ENCODE measurements at places on chromosomes 2 and 18.

DNA sequence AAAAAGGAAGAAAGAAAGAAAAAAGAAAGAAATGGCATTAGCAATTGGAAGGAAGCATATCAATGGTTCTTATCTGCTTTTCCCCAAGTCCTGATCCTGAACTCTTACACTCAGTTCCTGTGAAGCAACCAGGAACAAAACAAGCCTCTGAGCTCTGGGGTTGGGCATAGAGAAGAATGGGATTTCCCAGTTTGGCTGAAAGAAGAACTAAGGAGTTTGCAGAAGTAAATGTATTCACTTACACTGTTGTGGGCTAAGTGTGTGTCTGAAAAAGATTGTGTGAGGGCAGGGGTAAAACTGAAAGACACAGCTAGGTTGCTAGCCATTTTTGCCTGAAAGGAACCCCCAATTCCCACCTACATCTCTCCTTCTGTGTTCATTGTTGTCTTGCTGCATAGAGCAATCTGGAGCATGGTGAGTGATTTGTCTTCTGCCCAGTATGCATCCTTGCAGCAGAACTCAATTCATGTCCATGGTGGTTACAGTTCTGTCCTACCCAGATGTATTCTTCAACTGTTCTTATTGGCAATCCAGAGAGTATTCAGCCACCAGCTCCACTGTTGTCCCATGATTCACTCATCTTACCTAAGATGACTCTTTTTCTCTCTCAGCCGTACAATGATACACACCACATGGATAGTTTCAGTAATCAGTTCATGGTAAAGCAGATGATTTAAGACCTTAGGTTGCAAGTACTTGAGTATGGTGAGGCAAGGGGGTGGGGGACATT lies 348.7 kb downstream of the ARHGAP15 start:
- DNase-seq: no peak

- DNase-seq: no peak
These were observed 187.8 kb upstream of the FAM98A start for GRCh38 chr2:33786881-33787280.

GRCh38 chr2:206020171-206020570 lies 65.8 kb downstream of the INO80D start:
- no peak for DNase-seq

GRCh38 chr18:74563999-74564398 lies 29.7 kb downstream of the CNDP1 start:
- DNase-seq: no peak

DNA sequence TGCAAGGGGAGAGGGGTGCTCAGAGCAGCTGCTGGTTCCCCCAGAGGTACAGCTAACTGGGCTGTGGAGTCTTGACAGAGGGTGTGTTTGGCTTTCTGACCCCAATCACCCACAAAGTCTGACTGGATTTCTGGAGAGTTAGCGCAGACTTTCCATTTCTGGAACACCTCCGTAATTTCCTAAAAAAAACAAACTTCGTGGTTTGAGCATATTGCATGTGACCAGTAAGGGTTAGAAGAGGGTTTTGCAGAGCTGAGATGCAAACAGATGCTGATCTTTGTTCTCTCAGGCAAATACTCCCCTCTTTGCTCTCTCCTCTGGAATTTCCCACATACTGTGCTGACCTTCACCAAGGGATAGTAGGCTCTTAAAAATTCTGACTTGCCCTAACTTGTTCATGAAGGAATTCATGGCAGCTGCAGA lies 44.5 kb upstream of the TMEM247 start:
- no peak for DNase-seq

DNA sequence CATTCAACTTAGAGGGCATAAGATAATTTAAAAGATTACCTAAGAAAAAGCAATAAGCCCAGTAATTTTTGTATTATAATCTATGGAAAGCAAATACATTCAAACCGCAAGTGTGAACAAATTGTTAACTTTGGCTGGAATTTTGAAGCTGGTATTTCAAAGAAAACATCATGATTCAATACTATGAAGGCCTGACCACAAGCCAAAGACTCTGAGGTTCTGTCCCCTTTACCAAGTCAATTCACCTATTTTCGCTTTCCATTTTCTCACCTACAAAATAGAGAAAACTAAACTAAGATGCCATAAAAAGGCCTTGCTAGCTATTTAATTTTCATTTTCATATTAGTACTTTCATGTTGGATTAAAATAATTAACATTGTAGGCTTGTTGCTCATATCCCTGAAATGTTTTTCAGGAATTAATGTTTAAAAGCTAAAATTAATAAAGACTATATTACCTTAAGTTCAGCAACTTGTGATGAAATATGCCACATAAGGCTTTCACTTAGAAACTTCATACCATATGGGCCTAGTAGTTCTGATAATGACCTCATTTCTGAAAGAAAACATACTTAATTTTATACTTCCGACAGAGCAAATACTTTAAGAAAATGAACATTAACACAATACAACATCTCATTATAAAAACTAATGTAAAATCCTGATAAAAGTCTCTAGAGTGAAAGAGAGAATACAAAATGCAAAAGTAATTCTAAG lies 85.7 kb upstream of the FRZB start:
- DNase-seq: no peak

DNA sequence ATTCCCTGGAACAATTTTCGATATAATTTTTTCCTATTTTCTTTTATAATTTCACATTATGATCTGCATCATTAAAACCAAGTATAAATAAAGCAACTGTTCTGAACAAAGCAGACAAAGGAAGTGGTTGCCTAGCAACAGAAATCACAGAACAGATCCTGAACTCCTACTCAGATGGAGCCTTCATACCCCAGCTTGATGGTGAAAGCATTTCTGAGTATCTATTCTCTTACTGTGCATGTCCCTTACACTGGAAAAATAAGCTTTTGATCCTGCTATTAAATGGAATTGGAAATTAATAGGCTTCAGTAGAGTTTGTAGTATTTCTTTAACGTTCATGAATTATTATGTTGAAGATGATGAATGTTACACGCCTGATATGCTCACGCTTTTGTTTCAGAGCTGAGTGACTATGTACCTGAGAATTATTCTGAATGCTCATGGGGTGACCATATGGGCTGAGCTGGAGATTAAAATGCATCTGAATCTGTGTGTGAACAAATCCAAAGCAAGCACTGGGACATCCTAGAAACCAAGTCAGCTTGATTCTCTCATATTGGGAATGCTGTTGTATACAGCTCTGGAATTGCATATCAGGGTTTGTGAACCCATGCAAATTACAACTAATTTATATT lies 254.0 kb downstream of the KCNJ3 start:
- no peak for DNase-seq

- no peak for DNase-seq
These were observed 6.4 kb upstream of the SLC8A1 start for GRCh38 chr2:40458271-40458794.

- no peak for DNase-seq
These were observed 398.2 kb downstream of the ADCYAP1 start for GRCh38 chr18:1302861-1303260.

DNA sequence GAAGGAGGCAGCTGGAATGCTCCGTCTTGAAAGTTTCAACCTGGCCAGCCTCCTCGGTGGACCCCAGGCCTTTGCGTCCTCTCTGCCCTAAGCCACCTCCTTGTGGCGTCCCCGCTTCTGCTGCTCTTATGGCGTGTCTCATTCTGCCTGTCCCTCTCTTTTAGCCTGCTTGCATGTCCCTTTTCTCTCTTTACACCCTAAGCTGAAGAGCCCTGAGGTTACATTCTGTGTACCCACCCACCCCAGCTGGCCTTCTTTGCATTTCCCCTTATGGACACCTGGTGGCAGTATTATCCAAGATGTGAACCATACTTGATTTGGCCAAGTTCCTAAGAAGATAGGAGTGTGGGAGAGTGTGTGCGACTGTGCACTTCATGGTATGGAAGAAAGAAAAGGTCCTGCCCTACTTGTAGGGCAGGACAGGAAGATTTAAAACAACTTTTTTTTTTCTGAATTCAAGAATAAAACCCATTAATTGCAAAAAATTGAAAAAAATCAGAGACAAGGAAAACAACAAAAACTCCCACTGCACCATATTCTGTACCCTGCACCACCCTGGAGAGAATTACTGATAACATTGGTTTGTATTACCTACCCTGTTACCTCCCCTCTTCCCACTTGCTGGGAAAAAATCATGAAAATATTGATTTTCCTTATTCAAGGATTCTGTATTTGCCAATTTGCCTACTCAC lies 77.4 kb downstream of the DYSF start:
- peak; percentile 1 for DNase-seq

DNA sequence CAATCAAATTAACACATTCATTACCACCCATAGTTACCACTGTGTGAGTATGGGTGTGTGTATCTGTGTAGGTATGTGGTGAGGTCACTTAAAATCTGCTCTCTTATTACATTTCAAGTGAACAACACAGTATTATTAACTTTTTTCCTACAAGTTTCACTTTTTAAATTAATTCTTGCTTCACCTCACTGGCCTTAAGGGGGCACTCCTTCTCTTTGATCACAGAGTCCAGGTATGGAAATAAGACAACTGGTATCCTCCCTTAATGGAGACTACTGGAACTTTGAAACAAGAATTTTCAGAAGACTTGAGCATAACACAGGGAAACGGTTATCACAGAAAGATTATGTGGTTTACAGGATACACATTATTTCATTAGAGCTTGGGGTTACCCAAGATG lies 255.8 kb downstream of the ASXL3 start:
- no peak for DNase-seq

DNA sequence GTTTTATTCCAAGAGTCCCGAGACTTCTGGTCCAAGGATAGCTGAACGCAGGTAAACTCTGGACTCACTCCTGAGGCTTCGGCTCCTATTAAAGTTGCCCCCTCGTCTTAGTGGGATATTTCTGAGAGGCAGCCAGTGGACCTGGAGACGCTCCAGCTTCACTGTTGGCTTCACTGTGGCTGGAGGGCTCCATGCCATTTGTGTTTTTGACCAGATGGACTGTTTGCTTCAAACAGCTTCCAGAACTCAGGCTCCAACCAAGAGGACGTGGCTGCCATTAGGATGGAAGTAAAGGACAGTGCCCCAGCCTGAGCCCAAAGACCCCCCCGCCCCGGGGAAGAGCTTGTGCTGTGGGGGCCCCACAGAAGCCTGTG lies 94.4 kb upstream of the LDAH start:
- no peak for DNase-seq

DNA sequence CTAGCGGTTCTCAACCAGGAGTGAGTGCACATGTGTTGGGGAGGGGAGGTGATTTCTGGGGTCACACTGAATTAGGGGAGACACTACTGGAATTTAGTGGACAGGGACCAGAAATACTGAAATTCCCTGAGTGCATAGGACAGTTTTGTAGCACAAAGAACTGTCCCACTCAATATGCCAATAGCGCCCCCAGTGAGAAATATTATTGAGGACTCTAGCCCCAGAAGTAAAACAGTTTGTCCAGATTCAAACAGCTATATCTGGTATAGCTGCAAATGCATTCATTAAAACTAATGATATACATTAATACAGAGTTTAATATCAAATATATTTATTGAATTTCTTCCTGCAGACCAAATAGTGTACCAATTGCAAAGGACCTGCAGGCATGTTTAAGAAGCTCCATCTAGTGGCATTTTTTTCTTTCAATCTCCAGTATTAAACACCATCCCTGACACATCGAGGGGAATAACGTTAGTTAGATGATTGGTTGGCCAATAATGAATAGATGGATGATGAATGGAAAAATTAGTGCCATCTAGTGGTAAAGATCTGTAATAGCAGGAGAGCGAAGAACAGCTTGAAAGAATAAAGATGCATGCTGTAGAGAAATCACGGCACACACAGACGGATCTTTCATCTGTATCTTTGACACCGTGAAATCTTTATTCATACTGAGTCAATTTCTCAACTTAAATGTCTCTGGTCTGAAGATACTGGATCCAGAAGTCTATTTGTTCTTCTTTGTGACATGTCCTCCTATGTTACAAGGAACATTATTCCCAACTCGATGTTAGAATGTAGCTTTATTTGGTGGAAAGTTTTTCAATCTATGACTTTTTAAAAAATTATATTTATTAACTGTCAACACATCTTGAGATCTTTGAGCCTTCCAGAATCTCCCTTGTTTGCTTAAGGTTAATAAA lies 62.5 kb downstream of the DHRS9 start:
- peak; percentile 2 for DNase-seq

- DNase-seq: no peak
These were observed 5.9 kb downstream of the VAPA start for GRCh38 chr18:9919564-9920232.

DNA sequence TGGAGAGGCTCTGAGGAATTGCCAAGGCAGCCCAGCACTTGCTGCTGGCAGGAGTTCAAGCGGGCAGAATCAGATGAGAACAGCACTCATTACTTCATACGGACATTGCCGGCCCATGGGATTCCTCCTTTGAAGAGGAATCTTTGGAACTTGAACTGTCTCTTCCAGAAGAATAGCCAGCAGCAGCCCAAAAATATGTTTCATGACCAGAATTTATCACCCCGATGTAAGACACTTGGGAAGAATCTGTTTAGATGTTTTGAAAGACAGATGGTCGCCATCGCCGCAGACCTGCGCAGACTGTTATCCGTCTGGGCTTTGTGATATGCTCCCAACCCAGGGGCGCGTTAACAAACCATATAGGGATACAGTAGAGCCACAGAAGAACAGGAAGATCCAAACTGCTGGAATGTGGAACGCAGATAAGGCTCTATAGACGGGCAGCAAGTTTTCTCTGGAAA lies 3.7 kb upstream of the ADI1 start:
- DNase-seq: no peak

DNA sequence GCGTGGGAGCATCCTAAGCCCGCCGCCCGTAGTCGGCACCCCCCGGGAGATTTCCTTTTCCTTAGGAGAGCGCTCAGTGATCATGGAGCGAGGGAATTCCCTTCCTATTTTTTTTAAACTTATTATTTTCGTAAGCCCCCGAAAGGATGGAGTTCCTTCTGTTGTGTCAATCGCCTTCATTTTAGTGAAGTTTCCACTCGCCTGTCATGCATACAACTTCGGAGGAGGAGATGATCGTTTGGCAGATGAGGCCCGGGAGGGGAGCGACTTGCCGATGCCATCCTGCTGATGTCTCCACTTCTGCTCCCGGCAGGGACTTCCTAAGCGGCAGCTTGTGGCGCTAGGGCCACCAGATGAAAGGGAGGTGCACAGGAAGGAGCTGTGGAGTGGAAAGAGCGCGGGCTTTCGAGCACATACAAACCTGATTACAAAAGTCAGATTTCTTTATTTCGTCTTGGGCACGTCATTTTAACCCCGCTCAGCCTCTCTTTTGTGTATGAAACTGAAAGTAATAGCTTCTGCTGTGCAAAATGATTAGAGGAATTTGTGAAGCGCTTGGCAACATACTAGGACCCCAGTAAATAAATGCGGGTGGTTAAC lies at the start of gene ADGRF3:
Gene ADGRF3, minus strand, starts transcription at position 336 of the 600 bp plus-strand sequence. CDS start 555 bp downstream, outside the sequence.
- DNase-seq: peak; percentile 12

DNA sequence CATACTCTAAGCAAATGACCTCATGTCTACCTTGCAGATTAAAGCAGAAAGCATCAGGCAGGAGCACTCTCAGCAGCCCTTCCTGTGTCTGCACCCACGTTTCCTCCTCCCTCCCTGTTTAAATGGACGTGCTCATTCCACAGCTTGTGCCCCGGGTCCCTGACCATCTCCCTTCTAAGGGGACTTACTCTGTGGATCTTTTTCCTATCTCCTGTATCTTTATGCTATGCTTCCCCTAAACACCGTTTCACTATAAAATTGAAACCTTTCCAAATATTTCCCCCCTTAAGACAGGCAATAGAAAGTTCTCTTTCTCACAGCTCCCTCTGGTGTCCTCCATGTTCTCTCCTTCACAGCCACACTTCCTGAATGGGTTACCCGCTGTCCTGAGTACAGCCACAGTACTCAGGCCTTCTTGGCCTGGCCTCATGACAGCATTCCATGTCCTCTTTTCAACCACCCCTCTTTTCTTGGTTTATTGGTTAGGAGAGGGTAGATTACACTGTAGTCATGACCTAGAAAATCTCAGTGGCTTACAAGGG lies 41.1 kb downstream of the TMEM185B start:
- DNase-seq: no peak
